ENCODE measurements at places on chromosomes 4 and X. TPM values are rescaled to one million over a fixed set of nuclear protein-coding genes. Genes with fewer than 3 reads are reported as not detected.

The SYNPO2 gene
- 22.9 TPM for total RNA-seq

The ERVMER34-1 gene
- total RNA-seq: 1.9 TPM

The GYPA gene
- total RNA-seq: not detected

The FAM50A gene
- 63.8 TPM for total RNA-seq

The PDHA1 gene
- total RNA-seq: 244 TPM

The POU4F2 gene
- total RNA-seq: 0.19 TPM

The RHOXF2B gene
- not detected for total RNA-seq

The DDX53 gene
- total RNA-seq: not detected

The RBMXL3 gene
- total RNA-seq: not detected

The MAGEA12 gene
- total RNA-seq: not detected

The ADGRG2 gene
- 2.4 TPM for total RNA-seq

The SHOX gene
- total RNA-seq: not detected

Measured in type B pancreatic cell (in vitro differentiated cells).